CD14-positive monocyte (primary cell): ENCODE measurements at places on chromosomes 12 and 14. TPM values are rescaled to one million over a fixed set of nuclear protein-coding genes. Genes with fewer than 3 reads are reported as not detected.

Gene MYO1H
- polyA plus RNA-seq = not detected

Gene SSPN
- 0.15 TPM for polyA plus RNA-seq

Gene SSTR1
- polyA plus RNA-seq = not detected

Gene ZNF891
- 0.14 and 0.45 TPM in 2 replicates for polyA plus RNA-seq

Gene CLEC2B
- polyA plus RNA-seq = 52.1 TPM

Gene CCDC177
- polyA plus RNA-seq = not detected

Gene SMCO2
- polyA plus RNA-seq = not detected

Gene OTOGL
- polyA plus RNA-seq = not detected

Gene THAP2
- 6.4 and 16.3 TPM in 2 replicates for polyA plus RNA-seq

Gene METTL1
- 3.7 TPM for polyA plus RNA-seq

DNA sequence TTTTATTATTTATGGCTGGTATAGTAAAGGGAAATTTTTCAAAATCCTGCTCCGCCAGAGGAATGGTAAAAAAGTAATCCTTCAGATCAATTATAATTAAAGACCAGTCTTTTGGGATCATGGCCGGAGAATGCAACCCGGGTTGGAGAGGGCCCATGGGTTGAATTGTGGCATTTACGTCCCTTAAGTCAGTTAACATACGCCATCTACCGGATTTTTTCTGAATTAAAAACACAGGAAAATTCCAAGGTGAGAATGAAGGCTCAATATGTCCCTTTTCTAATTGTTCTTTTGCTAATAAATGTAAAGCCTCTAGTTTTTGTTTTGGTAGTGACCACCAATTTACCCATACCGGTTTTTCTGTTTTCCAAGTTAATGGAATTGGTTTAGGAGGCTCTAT lies 602.8 kb downstream of the ALG10 start:
- no peaks in the 10 kb centered on the region for H3K4me1 ChIP-seq
- H3K36me3 ChIP-seq = no peaks in the 10 kb centered on the region
- H3K27me3 ChIP-seq = no peaks in the 10 kb centered on the region
- H3K4me3 ChIP-seq = no peak overlapping the region
- H3K27ac ChIP-seq = no peak overlapping the region
- DNase-seq = no peak

DNA sequence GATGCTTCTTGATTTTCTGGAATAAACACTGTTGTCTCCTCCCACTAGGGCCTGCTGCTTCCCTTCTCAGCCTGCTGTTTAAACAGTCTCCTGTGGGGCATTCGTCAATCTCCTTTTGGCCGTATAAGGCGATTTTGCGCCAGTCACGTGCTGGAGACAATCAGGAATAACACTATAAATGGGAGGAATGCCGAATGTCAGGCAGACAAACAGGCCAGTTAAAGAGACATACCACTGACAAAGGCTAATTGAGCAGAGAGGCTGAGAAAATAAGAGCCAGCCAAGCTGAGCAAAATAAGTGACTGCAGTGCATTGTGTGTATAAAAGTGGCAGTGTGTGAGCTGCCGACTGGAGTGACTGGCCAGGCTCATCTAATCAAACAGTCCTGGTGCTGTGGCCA lies 23.3 kb downstream of the DMAC2L start:
- peaks cover 17% of the 10 kb centered on the region for H3K36me3 ChIP-seq
- H3K27me3 ChIP-seq = no peaks in the 10 kb centered on the region
- no peak for DNase-seq
- no peaks in the 10 kb centered on the region for H3K4me1 ChIP-seq

DNA sequence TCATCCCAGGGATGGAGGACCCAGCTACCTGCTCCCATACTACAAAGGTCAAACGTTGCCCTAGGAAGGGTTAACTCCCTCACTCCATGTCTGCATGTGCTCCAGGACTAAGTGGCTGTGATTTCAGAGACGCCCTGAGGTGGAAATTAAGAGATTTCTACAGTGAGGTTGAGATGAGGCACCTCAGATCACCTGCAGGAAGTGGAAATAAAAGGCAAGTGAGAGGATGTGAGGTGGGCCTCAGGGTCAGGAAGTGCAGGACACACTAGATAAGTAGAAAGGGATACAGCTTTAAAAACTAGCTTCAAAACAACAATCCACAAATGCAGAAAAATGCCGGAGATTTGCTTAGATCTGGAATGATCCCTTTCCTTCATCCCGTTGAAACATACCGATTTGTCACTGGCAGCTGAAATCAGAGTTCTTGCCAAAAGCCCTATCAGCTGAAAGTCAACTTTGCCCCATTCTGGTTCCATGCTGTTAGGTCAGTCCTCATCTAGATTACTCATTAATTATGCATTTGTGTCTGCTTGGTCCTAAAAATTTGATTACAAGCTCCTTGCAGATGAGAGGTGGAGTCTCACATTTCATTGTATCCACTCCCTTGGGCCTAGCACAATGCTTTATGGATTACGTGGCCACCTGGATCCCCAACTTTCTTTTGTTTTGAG lies 6.6 kb downstream of the PLBD1 start:
- no peak for DNase-seq
- no peaks in the 10 kb centered on the region for H3K27me3 ChIP-seq
- peak overlapping the region; percentile 95 for H3K27ac ChIP-seq
- peak overlapping the region; percentile 34 for H3K4me3 ChIP-seq
- peaks cover 14% of the 10 kb centered on the region for H3K36me3 ChIP-seq
- peaks cover 99% of the 10 kb centered on the region for H3K4me1 ChIP-seq

GRCh38 chr12:88310069-88310468 lies 168.0 kb downstream of the TMTC3 start:
- no peak for DNase-seq
- H3K27ac ChIP-seq = no peak overlapping the region
- H3K36me3 ChIP-seq = no peaks in the 10 kb centered on the region
- no peak overlapping the region for H3K4me3 ChIP-seq
- no peaks in the 10 kb centered on the region for H3K27me3 ChIP-seq

DNA sequence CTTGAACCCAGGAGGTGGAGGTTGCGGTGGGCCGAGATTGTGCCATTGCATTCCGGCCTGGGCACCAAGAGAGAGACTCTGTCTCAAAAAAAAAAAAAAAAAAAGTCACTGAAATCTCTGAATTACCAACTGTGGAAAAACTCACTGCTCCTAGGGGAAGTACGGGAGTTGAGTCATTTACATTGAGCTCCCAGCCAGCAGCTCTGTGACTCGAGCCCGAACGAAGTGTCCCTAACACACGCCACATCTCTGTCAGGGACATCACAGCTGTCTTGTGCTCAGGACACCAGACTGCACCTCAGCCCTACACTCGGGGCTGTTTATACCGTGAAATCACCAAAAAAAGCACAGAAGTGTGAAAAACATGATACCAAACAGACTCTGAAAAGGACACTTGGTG lies 21.1 kb downstream of the ATP6V0A2 start:
- no peak overlapping the region for H3K4me3 ChIP-seq
- DNase-seq = no peak
- H3K36me3 ChIP-seq = peaks cover 88% of the 10 kb centered on the region
- H3K27me3 ChIP-seq = no peaks in the 10 kb centered on the region
- H3K27ac ChIP-seq = no peak overlapping the region
- peaks cover 10% of the 10 kb centered on the region for H3K4me1 ChIP-seq

DNA sequence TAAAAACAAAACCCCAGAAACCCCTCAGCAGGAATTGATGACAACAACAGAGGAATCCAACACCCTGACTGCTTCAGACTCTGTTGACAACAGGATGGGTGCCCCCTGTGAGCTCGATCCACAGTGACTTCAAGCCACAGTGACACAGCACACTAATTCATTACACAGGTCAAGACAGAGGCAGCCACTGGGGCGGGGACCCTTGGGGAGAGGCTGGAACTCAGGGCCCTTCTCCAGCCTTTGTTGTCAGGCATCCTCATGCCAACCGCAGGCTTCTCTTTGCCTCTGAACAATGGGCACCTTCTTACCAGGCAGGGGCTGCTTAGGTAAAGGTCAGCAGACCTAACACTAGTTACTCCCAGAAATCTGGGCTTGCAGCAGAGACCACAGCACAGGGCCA lies 37.6 kb downstream of the ACADS start:
- no peaks in the 10 kb centered on the region for H3K4me1 ChIP-seq
- no peak for DNase-seq
- H3K4me3 ChIP-seq = no peak overlapping the region
- H3K36me3 ChIP-seq = peaks cover 87% of the 10 kb centered on the region
- H3K27ac ChIP-seq = no peak overlapping the region

DNA sequence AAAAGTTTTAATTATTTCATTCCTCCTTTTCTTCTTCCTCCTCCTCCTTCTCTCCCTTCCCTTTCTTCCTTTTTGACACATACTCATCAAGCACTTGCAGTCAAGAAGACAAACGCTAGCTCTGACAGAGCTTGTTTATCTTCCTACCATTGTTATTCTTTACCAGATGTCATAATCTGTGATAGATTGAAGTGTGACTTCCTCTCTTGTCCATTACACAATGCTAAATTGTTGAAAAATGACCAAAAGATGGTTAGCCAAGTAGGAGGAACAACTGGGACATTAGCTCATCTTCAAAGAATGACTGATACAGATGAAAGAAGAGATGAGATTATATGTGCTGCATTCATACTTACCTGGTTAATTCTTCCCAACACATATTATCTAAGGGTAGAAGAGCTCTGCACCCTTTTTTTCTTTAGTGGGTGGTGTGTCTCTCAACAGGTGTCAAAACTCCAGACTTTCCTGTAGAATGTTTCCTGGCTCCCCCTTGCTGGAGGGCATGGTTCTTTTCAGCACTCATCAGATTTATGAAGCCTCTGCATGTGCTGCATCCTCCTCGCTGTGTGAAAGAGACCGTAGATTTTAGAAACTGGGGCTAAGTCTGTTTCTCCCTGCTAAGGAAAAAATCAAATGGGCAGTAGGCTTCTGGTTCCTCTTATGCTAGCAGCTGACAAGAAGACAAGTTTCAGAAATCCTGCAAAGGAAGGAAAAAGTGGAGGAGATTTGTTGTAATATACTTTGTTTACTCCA lies 147.1 kb downstream of the TMX1 start:
- H3K27me3 ChIP-seq = no peaks in the 10 kb centered on the region
- H3K36me3 ChIP-seq = no peaks in the 10 kb centered on the region
- no peak overlapping the region for H3K4me3 ChIP-seq

DNA sequence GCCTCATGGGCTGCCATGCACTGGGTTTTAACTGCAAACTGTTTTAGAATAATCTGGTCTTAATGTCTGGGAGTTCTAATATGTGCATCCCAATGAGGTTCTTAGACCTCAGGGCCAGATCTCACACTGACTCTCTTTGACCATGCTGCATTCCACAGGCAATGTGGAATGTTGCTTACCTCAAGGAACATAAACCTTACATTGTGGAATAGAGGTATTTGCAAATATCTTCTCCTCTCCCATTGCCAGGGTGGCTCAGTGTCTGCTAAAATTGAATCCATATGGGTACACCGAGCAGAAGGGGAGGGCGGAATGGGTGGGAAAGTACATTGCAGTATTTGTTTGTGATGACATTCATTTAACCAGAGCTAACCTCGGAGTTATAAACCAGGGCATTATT lies 78.6 kb downstream of the CHST11 start:
- H3K36me3 ChIP-seq = no peaks in the 10 kb centered on the region
- H3K4me1 ChIP-seq = peaks cover 24% of the 10 kb centered on the region
- H3K27me3 ChIP-seq = no peaks in the 10 kb centered on the region
- H3K4me3 ChIP-seq = no peak overlapping the region
- H3K27ac ChIP-seq = no peak overlapping the region

DNA sequence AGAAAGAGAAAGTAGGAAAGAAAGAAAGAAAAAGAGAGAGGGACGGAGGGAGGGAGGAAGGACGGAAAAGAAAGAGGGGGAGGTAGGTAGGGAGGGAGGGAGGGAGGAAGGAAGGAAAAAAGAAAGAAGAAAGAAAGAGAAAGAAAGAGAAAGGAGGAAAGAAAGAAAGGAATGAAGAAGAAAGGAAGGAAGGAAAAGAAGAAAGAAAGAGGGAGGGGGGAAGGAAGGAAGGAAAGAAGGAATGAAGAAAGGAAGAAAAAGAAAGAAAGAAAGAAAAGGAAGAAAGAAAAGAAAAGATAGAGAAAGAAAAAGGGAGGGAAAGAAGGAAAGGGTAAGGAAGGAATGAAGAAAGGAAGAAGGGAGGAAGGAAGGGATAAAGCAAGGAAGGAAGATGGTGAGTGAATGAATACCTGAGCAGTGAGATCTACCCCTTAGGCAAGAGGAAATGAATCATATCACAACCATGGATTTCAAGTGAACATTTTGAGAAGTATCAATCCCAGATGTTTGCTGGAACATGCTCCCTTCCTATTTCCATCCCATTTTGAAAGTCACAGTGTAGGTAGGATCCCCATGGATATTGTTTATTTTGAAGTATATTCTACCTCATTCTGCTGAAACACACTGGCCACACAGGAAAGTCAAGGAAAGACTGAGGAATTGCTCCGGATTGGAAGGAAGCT lies 639.4 kb upstream of the TBX3 start:
- H3K27me3 ChIP-seq = no peaks in the 10 kb centered on the region
- no peak for DNase-seq
- H3K36me3 ChIP-seq = no peaks in the 10 kb centered on the region
- no peaks in the 10 kb centered on the region for H3K4me1 ChIP-seq

DNA sequence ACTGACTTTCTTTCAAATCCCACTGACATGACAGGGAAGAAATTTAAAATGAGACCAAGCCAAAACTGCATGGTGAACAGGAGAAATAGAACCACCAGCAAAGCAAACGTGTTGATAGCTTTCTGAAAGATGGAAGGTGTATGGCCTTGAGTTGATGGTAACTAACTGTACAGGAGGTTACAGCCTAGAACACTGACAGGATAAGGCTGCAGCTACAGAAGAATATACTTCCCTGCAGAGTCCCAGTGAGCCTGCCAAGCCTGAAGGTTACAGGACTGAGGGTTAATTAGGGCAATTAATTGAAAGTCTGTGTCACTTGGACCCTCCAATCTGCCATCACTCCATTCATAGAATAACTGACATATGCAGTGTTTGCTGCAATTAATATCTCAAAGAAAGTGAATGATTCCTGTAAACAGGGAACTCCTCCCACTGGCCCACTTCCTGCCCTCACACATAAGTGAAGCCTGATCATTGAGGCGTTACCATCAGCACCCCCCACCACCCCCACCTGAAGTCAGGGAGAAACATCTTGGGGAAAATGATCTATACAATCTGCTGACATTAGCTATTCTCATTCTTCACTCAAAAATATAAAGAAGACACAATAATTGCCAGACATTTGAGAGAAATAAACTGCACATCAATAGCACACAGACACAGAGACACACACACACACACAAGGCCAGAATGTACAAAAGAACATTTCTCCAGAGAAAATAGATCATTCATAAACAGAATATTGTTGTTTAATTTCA lies 73.4 kb downstream of the GTF2A1 start:
- no peak for DNase-seq
- H3K4me3 ChIP-seq = no peak overlapping the region
- no peak overlapping the region for H3K27ac ChIP-seq
- peaks cover 4% of the 10 kb centered on the region for H3K4me1 ChIP-seq
- no peaks in the 10 kb centered on the region for H3K27me3 ChIP-seq
- H3K36me3 ChIP-seq = no peaks in the 10 kb centered on the region

GRCh38 chr14:44163946-44164345 lies 343.1 kb downstream of the FSCB start:
- no peaks in the 10 kb centered on the region for H3K36me3 ChIP-seq
- H3K27me3 ChIP-seq = no peaks in the 10 kb centered on the region

- no peaks in the 10 kb centered on the region for H3K36me3 ChIP-seq
- DNase-seq = no peak
- no peak overlapping the region for H3K27ac ChIP-seq
- no peaks in the 10 kb centered on the region for H3K4me1 ChIP-seq
- H3K27me3 ChIP-seq = no peaks in the 10 kb centered on the region
Measured at GRCh38 chr12:84070292-84070691, 842.3 kb downstream of the SLC6A15 start.

- H3K36me3 ChIP-seq = no peaks in the 10 kb centered on the region
- DNase-seq = no peak
- peaks cover 51% of the 10 kb centered on the region for H3K4me1 ChIP-seq
- no peak overlapping the region for H3K27ac ChIP-seq
- no peak overlapping the region for H3K4me3 ChIP-seq
Measured at GRCh38 chr12:116639765-116640164, 80.6 kb downstream of the MAP1LC3B2 start.

- H3K36me3 ChIP-seq = no peaks in the 10 kb centered on the region
- no peaks in the 10 kb centered on the region for H3K4me1 ChIP-seq
- H3K27ac ChIP-seq = no peak overlapping the region
- H3K4me3 ChIP-seq = no peak overlapping the region
- DNase-seq = no peak
Measured at GRCh38 chr14:62665286-62665685, 380.0 kb downstream of the KCNH5 start.
